Gastrocnemius medialis (tissue), 4 donors: ENCODE measurements at places on chromosomes 3 and 15. TPM values are rescaled to one million over a fixed set of nuclear protein-coding genes. Genes with fewer than 3 reads are reported as not detected.

Gene STRA6
- not detected for total RNA-seq

Gene CFAP100
- total RNA-seq: not detected

Gene EPB42
- total RNA-seq: not detected

Gene ZCWPW2
- 0.55 TPM for total RNA-seq

GRCh38 chr3:110971010-110971601, 100.5 kb upstream of the NECTIN3 start:
- H3K4me3 ChIP-seq: no peak overlapping the region
- H3K4me1 ChIP-seq: no peaks in the 10 kb centered on the region
- H3K27me3 ChIP-seq: no peaks in the 10 kb centered on the region
- DNase-seq: no peak
- no peak overlapping the region for H3K27ac ChIP-seq
- H3K36me3 ChIP-seq: no peaks in the 10 kb centered on the region

DNA sequence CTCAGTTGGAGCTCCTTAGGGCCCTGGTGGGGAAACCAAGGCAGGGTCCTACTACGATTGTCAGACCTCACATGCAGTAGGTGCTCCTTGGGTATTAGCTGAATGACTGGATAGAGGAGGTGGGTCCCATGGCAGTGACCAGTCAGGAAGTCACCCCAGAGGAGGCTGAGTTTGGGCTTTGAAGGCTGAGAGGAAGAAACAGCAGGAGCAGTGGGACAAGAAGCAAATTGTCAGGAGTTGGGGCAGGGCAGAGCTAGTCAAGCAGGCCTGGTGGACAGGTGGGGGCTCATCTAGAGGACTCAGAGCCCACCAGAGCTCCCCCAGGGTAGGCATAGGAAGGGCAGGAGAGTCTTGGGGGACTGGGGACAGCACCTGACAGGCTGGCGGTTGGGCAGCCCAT, 3.1 kb downstream of the NBEAL2 start:
- H3K27ac ChIP-seq: no peak overlapping the region
- no peak for DNase-seq
- H3K4me3 ChIP-seq: no peak overlapping the region
- peaks cover 15% of the 10 kb centered on the region for H3K4me1 ChIP-seq
